ENCODE measurements at places on chromosomes 7 and 10.

- DNase-seq, result no peak
Observed at GRCh38 chr7:12493863-12494686, 76.4 kb upstream of the SCIN start.

DNA sequence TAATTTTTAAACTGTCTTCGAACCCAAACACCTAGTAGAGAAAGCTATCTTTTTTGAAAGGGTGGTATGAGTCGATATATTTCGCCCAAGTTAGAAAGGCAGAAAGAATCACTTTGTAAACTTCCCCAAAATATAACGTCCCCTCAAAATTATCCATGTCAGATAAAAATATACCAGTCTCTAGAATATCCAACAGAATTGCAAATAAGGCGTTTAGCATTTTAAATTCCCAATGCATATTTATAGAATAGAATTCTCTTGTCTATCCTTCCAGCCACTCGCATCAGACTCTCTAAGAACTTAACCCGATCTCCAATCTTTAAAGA is 2.1 kb downstream of the CTBP2 start:
- DNase-seq, result no peak

- no peak for DNase-seq
Observed at GRCh38 chr7:144391823-144392255, 11.7 kb downstream of the NOBOX start.

DNA sequence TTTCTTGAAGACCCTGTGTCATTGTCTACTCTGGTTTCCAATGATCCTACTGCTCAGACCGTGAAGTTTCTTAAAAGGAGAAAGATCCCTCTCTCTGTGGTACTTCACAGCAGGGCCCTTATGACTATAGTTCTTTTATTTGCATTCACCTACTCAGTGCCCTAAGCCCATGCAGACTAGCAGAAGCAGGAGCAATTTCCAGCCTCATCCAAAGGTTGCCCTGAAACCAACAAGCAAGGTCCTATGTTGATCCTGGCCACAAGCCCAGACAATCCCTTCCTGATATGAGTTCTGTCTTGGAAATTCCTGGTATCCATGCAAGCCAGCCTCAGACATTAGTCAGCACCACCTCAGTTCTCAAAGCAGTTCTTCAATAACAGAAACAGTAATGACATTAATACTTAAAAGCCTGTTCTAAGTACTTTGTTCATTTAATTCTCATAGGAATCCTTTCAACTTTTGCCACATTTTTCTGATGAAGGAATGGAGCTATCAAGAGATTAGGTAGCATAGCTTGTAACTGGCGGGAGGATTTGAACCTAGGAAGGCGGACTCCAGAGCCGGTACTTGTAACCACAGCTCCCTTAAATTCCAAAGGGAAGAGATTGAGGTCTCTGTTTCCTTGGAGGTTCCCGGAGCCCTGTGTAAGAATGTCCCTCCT is 58.1 kb upstream of the ST8SIA6 start:
- no peak for DNase-seq

DNA sequence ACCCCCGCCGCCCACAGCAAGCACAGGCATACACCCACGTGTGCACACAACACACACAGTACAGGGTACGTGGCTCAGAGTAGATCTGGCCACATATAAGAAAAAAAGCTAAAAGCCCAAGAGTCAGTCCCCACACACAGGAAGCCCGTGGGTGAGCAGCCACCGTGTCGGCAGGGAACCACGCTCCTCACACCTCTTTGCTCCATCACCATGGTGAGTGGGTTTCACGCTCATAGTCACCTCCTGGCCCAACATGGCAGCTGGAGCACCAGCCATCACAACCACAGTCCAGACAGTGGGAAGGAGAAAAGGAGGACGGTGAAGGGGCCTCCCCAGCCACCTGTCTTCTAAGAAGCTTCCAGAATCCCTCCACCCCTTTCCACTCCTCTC is 76.0 kb upstream of the PDGFA start:
- DNase-seq, result no peak

DNA sequence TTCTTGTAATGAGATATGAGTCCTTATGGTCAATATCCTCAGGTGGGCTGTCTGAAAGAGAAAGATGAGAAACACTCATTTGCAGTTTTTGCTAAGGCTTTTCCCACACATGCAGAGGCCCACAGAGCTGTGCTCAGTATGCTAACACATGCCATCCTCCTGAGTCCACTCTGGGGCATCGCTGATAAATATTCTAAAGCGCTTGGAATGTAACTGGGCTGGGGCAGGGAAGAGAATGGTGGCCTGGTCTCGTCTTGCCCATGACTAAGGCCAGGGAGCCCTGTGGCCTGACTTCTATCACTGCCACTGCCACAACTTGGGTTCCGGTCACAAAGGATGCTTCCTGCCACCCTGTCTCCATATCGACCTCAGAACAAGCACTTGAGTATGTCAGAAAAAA is 199.7 kb upstream of the FRMD4A start:
- no peak for DNase-seq

Data from activated CD8-positive, alpha-beta memory T cell treated with anti-CD3 and anti-CD28 coated beads for 1 hour (primary cell).